ENCODE measurements at places on chromosomes 5 and 9.

- DNase-seq, result no peak
Observed at GRCh38 chr5:16229357-16229940, 49.9 kb upstream of the MARCHF11 start.

GRCh38 chr9:133538851-133539833 is 4.6 kb downstream of the ADAMTSL2 start:
- no peak for DNase-seq

DNA sequence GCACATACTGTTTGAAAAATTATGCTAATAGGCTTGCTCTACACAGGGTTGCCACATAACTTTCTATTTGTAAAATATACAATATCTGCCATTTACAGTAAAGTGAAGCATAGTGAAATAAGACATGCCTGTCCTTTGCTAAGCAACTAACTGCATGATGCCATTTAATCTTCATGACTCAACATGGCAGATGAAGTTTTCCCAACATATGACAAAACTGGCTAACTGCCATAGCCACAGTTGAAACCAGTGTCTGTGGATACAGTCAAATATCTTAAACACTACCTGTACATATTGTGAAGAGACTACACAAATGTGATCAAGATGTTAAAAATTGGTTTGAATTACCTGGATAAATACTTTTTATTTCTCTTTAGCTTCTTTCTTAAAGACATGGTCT is 3.1 kb upstream of the DMAC1 start:
- DNase-seq, result no peak

GRCh38 chr5:113256671-113257452 is 177.9 kb downstream of the TSSK1B start:
- DNase-seq, result no peak

- no peak for DNase-seq
Observed at GRCh38 chr5:131286400-131286715, 22.5 kb downstream of the CDC42SE2 start.

GRCh38 chr9:84343111-84343521 is 2.6 kb upstream of the SLC28A3 start:
- DNase-seq, result no peak

GRCh38 chr5:24135536-24135935 is 509.2 kb downstream of the CDH10 start:
- DNase-seq, result no peak

- no peak for DNase-seq
Observed at GRCh38 chr9:114035845-114036801, 42.0 kb downstream of the AMBP start.

GRCh38 chr5:150176745-150177477 is 10.3 kb downstream of the CDX1 start:
- DNase-seq, result peak; percentile 77

GRCh38 chr5:87329114-87329513 is 61.4 kb downstream of the RASA1 start:
- DNase-seq, result no peak

DNA sequence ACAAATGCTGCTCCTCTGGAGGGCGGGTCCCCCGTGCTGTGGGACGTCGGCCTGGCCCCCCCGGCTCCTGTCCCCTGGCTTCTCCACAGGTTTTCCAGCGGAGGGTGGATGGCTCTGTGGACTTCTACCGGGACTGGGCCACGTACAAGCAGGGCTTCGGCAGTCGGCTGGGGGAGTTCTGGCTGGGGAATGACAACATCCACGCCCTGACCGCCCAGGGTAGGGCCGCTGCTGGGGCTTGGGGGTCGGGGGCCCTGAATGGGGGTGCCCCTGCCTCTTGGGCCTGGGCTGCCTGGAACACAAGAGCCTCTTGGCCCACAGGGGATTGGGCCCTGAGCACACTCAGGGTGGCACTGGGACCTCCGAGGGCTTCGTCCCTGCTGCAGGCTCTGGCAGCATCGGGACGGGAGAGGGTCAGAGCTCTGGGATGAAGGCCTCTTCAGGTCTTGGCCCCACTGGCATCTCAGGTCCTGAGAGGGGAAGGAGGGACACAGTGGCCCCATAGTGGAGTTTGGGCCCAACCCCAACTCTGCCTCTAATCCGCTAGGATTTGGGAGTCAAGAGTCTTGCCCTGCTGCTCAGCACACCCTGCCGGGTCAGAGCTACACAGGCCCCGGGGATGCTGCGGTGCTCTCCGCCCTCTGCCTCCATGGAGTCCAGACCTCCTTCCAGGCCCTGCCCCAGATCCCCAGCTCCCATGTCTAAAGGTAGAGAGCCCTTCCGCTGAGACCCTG is 5.2 kb downstream of the FCN2 start:
- DNase-seq, result no peak

- no peak for DNase-seq
Observed at GRCh38 chr9:94802793-94803192, 76.3 kb downstream of the AOPEP start.

GRCh38 chr9:8857926-8858595 is 1058.5 kb upstream of the DMAC1 start:
- peak; percentile 25 for DNase-seq

GRCh38 chr9:137956039-137956438 is 78.5 kb downstream of the CACNA1B start:
- no peak for DNase-seq

- DNase-seq, result no peak
Observed at GRCh38 chr5:104594850-104595249, 1032.3 kb upstream of the NUDT12 start.

GRCh38 chr9:532707-533106 is 308.8 kb upstream of the DMRT1 start:
- no peak for DNase-seq

- no peak for DNase-seq
Observed at GRCh38 chr5:107935645-107936044, 264.9 kb upstream of the EFNA5 start.

DNA sequence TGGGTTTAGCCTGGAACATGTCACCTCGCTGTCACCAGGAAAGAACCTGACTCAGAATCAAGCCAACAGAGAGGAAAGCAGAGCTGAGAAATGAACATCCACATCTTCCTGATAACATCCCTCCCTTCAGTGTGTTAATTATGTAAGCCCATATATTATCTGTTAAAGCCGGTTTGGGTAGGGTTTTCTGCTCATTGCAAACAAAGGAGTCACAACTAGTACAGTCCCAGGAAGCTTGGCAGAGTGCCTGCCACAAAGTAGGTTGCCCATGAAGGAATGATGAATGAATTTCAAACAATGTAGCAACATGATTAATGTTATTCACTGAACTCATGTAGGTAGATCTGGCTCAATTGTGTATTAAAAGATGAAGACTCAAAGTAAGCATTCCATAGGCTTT is 10.4 kb upstream of the PPARGC1B start:
- no peak for DNase-seq

- DNase-seq, result no peak
Observed at GRCh38 chr5:179193746-179194145, 133.6 kb downstream of the ZNF354C start.

DNA sequence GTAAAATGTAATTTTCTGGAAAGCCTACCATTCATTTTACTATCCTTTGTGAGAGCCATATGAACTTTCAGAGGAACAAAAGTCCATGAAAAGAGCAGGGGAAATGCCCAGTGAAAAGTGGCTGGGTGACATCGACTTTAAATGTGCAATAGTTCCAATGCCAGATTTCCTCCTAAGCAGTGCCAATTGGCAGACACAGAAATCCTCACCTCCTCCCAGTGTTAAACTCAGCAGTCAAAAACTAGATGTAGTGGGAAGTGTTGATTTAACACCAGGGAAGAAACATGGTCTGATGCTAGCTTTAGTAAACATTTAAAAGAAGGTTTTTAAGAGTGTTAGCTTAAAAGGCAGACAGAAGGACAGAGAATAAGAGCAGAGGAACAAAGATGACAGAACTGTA is 2055.2 kb downstream of the MAT2B start:
- DNase-seq, result no peak

DNA sequence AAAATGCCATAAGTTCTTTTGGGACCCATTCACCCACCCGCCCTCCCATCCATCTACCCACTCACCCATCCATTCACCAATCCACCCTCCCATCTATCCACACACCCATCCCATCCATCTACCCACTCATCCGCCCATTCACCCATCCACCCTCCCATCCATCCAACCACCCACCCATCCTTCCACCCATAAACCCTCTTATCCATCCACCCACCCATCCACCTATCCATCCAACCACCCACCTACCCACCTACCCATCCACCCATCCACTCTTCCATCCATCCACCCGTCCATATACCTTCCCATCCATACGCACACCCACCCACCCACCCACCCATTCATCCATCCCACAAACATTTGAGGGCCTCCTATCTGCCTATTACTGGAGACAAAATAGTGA is 43.3 kb downstream of the MSX2 start:
- no peak for DNase-seq

- no peak for DNase-seq
Observed at GRCh38 chr5:172972552-172972951, 11.0 kb upstream of the ATP6V0E1 start.

GRCh38 chr5:87340716-87341115 is 72.0 kb downstream of the CCNH start:
- DNase-seq, result no peak

- DNase-seq, result no peak
Observed at GRCh38 chr9:16257604-16258003, 612.9 kb downstream of the BNC2 start.

GRCh38 chr5:124182133-124182532 is 564.3 kb downstream of the ZNF608 start:
- no peak for DNase-seq

DNA sequence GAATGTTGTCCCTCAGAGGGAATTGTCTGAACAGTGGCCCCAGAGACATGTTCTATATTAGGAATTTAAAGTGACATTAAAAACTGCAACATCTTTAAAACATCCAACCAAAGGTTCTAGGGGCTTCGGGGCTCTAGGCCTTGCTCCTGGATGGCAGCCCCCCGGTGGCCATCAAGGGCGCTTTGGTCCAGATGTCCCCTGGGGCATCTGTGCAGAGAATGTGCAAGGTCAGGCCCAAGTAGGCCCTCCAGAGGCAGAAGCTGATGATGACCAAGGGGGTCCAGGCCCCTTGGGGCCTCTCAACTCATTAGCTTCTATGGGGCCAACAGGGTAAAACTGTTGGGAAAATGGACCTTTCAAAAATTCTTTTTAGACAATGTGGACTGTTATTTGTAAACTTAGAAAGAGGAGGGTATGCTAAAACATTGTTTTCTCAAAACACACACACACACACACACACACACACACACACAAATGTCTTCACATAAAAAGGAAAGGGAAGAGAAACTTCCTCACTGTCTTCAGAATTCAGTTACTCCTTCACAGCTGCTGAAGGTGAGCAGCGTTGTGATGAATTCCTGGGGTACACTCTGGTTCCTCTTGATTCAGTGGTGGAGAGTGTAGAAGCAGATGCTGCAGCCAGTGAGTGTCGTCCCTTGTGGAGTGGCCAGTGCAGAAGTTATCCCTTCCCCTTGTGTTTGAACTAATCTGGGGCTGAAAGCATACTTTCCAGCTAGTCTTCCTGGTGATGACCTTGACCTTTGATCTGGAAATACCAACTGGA is 125.2 kb downstream of the WDR41 start:
- no peak for DNase-seq

GRCh38 chr5:103589357-103589756 is 26.8 kb upstream of the NUDT12 start:
- DNase-seq, result no peak

DNA sequence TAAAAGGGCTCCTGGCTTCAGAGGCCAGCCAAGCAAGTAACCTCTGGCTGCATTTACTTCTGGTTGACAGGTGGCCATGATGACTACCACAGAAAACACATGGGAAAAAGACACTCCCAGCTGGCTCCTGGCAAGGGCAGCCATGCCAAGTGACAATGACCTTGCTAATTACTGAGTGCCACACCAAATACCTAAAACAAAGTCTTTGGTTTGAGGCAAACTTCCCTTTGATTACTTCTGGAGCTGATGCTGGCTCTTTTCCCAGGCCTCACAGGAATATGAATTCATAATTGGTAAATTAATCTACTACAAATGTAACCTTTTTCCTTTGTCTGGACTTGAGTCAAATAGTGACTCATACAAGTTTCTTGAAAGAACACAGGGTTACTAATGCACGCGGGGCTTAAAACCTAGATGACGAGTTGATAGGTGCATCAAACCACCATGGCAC is 61.0 kb downstream of the LPAR1 start:
- peak; percentile 79 for DNase-seq

GRCh38 chr9:120569556-120569955 is 10.4 kb downstream of the CDK5RAP2 start:
- peak; percentile 29 for DNase-seq

- DNase-seq, result no peak
Observed at GRCh38 chr9:33881635-33882034, 64.7 kb downstream of the UBE2R2 start.

- DNase-seq, result no peak
Observed at GRCh38 chr9:117662651-117663050, 41.6 kb upstream of the TLR4 start.

- no peak for DNase-seq
Observed at GRCh38 chr9:127148014-127148413, 25.6 kb upstream of the ANGPTL2 start.

GRCh38 chr5:126818736-126819135 is 41.8 kb downstream of the LMNB1 start:
- DNase-seq, result no peak

DNA sequence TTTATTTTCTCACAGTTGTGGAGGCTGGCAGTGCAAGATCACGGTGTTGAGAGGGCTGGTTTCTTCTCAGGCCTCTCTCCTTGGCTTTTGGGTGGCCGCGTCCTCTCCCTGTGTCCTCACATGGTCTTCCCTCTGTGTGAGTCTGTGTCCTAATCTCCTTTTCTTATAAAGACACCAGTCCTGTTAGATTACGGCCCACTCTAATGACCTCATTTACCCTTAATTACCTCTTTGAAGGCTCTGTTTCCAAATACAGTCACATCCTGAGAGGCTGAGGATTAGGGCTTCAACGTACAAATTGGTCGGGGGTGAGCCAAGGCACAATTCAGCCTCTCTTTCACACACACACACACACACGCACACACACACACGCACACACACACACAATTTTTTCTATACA is 73.0 kb downstream of the UGCG start:
- DNase-seq, result no peak

Measured in fibroblast of gingiva (primary cell).